ENCODE measurements at places on chromosomes 16 and 17. TPM values are rescaled to one million over a fixed set of nuclear protein-coding genes. Genes with fewer than 3 reads are reported as not detected.
A peak's percentile ranks its signal among the peaks of the same experiment; 100 is the strongest.

DNA sequence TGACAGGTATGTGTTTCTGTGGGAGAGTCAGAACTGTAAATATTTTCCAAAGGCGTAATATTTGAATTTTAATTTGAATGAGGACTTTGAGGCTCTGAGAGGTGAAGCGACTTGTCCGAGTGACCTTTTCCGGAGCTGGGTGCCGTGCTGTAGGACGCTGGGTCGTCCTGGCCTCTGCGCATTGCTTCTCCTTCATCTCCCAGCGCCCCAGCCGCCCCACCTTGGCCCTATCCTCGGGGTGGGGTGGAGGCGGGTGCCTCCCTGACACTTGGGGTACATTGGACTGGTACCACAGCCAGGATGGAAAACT lies 147.8 kb downstream of the SPECC1 start:
- DNase-seq, result no peak

- DNase-seq, result peak; percentile 44
These were observed 4.6 kb downstream of the IL21R start for GRCh38 chr16:27406511-27407128.

- no peak for DNase-seq
These were observed 23.3 kb downstream of the SLC7A5 start for GRCh38 chr16:87845807-87846619.

GRCh38 chr17:64187093-64187895 lies 57.4 kb upstream of the ERN1 start:
- no peak for DNase-seq

The MSLN gene
- total RNA-seq, result not detected

GRCh38 chr16:82763371-82763770 lies 136.6 kb downstream of the CDH13 start:
- DNase-seq, result no peak

The ECI1 gene
- total RNA-seq, result 102 TPM
